ENCODE measurements at places on chromosomes 6 and 20. TPM values are rescaled to one million over a fixed set of nuclear protein-coding genes. Genes with fewer than 3 reads are reported as not detected.
A peak's percentile ranks its signal among the peaks of the same experiment; 100 is the strongest.

DNA sequence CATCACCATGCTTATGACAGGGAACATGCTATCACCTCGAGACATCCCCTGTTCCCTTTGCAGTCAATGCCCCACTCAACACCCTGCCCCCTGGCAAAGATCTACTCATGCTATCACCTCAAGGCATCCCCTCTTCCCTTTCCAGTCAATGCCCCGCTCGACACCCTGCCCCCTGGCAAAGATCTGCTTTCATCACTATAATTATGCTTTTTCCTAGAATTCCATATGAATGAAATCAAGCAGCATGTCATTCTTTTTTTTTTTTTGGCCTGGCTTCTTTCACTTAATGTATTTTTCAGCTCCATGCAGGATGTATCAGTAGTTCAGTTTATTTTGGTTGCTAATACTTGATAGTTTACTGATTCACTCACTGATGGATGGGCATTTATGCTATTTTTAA is 554.9 kb downstream of the CDH26 start:
- no peak for DNase-seq
- no peak overlapping the region for H3K27ac ChIP-seq
- no peaks in the 10 kb centered on the region for H3K27me3 ChIP-seq
- no peaks in the 10 kb centered on the region for H3K4me1 ChIP-seq
- H3K4me3 ChIP-seq = no peak overlapping the region

DNA sequence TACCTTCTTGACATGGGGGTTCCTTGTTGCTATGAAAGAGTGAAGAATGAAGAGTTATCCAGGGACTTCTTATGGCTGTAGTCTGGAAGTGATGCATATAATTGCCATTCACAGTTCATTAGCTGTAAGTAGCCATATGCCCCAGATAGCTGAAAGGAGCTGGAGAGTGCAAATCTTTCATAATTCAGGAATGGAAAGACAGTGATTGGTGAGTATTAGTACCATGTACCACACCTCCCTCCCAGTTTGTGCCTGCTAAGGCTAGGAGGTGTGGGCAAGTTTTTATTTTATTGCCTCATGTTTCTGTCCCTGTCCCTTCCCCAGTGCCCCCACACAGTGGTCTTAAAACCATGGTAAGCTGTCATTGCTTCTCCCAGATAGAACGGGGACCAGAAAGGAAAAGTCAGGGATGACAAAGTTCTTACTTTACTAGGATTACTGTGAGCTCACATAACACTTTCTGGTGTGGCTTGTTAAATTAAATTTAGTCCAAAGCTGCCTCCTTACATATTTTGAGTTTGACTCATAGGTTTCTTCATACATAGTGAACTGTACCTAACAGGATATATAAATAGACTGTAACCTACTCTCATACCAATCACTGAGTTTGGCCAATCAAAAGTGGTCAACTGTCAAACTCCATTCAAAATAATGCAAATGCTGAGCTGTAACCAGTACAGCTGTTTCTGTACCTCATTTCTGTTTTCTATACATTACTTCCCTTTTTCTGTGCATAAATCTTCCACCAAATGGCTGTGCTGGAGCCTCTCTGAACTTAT is 119.4 kb downstream of the RFPL4B start:
- no peak overlapping the region for H3K4me3 ChIP-seq
- no peaks in the 10 kb centered on the region for H3K36me3 ChIP-seq
- peak; percentile 81 for DNase-seq
- H3K4me1 ChIP-seq = peaks cover 8% of the 10 kb centered on the region
- no peaks in the 10 kb centered on the region for H3K27me3 ChIP-seq

Gene RSPO3
- 4.5 TPM for total RNA-seq

GRCh38 chr6:36777801-36778200 is 61.4 kb downstream of the CPNE5 start:
- no peaks in the 10 kb centered on the region for H3K36me3 ChIP-seq
- DNase-seq = no peak
- no peak overlapping the region for H3K4me3 ChIP-seq
- no peaks in the 10 kb centered on the region for H3K4me1 ChIP-seq
- H3K27ac ChIP-seq = no peak overlapping the region

Gene LRRC73
- 0.31 TPM for total RNA-seq

DNA sequence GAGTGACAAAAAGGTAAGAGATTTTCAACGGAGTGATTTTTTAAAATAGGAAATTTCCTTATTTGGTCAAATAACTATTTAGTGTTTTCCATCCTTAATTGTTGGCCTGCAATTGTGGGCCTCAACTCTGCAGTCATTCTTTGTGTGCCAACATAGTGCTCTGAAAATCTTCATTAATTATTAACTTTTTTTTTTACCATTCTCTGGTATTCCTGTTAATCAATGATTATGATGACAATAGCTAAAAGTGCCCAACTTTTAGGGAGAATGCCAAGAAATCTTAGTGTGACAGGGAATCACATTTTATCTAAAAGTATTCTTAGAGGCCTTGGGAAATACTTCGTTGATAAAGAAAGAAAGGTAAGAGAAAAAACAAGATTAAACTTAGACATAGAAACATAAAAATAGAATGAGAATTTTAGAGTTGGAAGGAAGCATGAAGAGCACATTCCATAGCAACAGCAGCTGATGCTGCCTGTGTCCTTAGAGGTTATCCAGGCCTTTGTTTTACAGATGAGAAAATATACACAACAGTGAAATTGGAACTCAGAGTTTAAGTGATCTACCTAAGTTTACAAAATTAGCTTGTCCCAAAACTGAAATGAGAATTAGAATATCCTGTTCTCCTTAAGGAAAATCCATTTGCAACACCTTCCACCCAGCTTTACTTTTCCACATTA is 1.2 kb downstream of the GPRC6A start:
- H3K4me3 ChIP-seq = no peak overlapping the region
- H3K4me1 ChIP-seq = no peaks in the 10 kb centered on the region
- H3K27me3 ChIP-seq = no peaks in the 10 kb centered on the region
- H3K36me3 ChIP-seq = no peaks in the 10 kb centered on the region
- no peak overlapping the region for H3K27ac ChIP-seq

DNA sequence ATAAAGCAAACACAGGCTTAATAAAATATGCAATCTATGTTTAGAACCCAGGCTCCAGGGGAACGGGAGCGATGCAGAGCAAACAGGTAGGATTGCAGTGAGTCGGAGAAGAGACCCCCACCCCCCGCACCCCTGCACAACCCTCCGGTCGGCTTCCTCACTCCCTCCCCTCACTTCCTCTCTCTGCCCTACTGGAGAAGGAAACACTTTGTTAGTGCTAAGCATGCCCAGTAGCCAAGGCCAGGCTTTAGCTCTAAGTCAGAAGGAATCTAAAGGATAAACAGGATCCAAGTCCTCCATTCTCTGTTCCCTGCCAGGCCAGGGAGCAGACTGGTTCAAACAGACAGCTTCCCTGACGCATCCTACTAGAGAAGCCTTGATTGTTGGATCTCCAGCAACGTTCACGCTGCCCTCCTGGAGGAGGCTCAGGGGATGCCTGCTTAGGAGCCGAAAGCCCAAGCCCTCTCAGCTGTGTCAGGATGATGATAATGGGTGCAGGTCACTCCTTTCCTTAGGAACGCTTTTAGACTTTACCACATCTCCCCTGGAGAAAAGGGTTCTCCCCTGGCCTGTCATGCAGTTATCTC is 14.7 kb downstream of the FOXQ1 start:
- H3K27ac ChIP-seq = no peak overlapping the region
- no peak for DNase-seq
- H3K4me1 ChIP-seq = peaks cover 13% of the 10 kb centered on the region
- H3K36me3 ChIP-seq = no peaks in the 10 kb centered on the region
- no peak overlapping the region for H3K4me3 ChIP-seq

Gene GPX5
- total RNA-seq = 4.3 TPM

- no peak overlapping the region for H3K27ac ChIP-seq
- no peaks in the 10 kb centered on the region for H3K36me3 ChIP-seq
- H3K27me3 ChIP-seq = no peaks in the 10 kb centered on the region
- H3K4me3 ChIP-seq = no peak overlapping the region
These were observed 69.9 kb downstream of the TTLL2 start for GRCh38 chr6:167394820-167395219.

GRCh38 chr6:63573076-63573898 is 1.0 kb downstream of the LOC128125822 start:
- H3K27me3 ChIP-seq = no peaks in the 10 kb centered on the region
- peaks cover 17% of the 10 kb centered on the region for H3K36me3 ChIP-seq
- peak overlapping the region; percentile 80 for H3K4me3 ChIP-seq
- peaks cover 14% of the 10 kb centered on the region for H3K4me1 ChIP-seq

GRCh38 chr20:3190681-3191111 is 13.8 kb downstream of the DDRGK1 start:
- no peak overlapping the region for H3K27ac ChIP-seq
- H3K36me3 ChIP-seq = peaks cover 23% of the 10 kb centered on the region
- no peaks in the 10 kb centered on the region for H3K27me3 ChIP-seq
- H3K4me1 ChIP-seq = no peaks in the 10 kb centered on the region
- no peak for DNase-seq

- H3K36me3 ChIP-seq = no peaks in the 10 kb centered on the region
- H3K4me3 ChIP-seq = peak overlapping the region; percentile 67
- H3K4me1 ChIP-seq = peaks cover 7% of the 10 kb centered on the region
- peak; percentile 18 for DNase-seq
- H3K27ac ChIP-seq = no peak overlapping the region
These were observed 11.3 kb upstream of the TFAP2A start for GRCh38 chr6:10425975-10426780.

GRCh38 chr6:92688342-92688741 is 731.0 kb downstream of the EPHA7 start:
- no peak for DNase-seq
- H3K27ac ChIP-seq = no peak overlapping the region
- H3K4me1 ChIP-seq = no peaks in the 10 kb centered on the region
- H3K36me3 ChIP-seq = no peaks in the 10 kb centered on the region
- H3K27me3 ChIP-seq = no peaks in the 10 kb centered on the region

Gene SLC25A27
- 4.3 TPM for total RNA-seq

- no peaks in the 10 kb centered on the region for H3K36me3 ChIP-seq
- H3K4me3 ChIP-seq = no peak overlapping the region
- peak; percentile 44 for DNase-seq
- H3K4me1 ChIP-seq = no peaks in the 10 kb centered on the region
- no peaks in the 10 kb centered on the region for H3K27me3 ChIP-seq
These were observed 253.0 kb downstream of the QKI start for GRCh38 chr6:163667372-163668060.

Gene BMP7
- total RNA-seq = 15.3 TPM

DNA sequence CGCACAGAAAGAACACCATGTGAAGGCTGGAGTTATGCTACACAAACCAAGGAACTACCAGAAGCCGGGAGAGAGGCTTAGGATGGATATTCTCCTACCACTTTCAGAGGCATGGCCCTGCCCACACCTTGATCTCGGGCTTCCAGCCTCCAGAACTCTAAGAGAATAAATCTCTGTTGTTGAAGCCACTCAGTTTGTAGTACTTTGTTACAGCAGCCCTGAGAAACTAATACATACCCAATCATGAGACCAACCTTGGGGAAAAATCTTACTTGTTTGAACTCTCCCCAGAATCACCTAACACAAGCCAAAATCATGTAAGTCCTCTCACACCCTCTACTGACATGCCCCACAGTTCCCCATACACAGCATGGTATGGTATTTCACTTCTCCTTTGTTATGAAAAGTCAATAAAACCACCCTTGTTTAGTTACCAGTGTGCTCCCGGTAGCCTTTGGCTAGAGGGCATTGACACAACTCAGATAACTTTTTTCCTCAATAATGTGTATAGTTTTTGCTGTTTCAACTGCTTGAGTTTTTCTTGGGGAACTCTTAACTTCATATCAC is 40.7 kb upstream of the SLC2A12 start:
- no peak overlapping the region for H3K27ac ChIP-seq
- no peak overlapping the region for H3K4me3 ChIP-seq
- H3K36me3 ChIP-seq = no peaks in the 10 kb centered on the region
- no peaks in the 10 kb centered on the region for H3K27me3 ChIP-seq
- no peak for DNase-seq
- H3K4me1 ChIP-seq = no peaks in the 10 kb centered on the region

GRCh38 chr6:138654715-138655634 is 118.6 kb upstream of the CCDC28A start:
- H3K4me3 ChIP-seq = peak overlapping the region; percentile 35
- no peaks in the 10 kb centered on the region for H3K27me3 ChIP-seq
- H3K27ac ChIP-seq = peak overlapping the region; percentile 37
- DNase-seq = peak; percentile 57

DNA sequence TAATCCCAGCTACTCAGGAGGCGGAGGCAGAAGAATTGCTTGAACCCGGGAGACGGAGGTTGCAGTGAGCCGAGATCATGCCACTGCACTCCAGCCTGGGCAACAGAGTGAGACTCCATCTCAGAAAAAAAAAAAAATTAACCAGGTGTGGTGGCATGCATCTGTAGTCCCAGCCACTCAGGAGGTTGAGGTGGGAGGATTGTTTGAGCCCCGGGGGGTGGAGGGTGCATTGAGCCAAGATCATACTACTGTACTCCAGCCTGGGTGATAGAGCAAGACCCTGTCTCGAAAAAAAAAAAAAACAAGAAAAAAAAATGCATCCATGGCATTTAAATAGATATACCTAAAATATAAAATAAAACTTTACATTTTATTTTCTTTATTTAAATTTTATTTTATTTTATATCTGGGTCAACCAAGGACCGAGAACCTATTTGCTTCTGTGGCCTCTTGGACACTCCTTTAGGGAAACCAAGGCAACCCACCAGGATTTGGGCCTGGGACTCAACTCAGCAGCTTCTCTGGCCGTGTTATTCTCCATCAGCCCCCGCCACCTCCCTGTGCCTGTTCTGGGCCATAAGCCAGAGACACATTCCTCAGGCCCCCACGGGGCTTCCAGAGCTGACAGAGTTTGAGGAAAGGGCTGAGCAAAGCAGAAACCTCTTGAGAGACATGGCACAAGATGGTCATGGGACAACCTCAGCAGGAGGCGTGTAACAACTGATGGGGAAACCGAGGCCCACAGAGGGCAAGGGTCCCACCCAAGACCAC is 6.2 kb downstream of the SNTA1 start:
- H3K27ac ChIP-seq = no peak overlapping the region
- no peaks in the 10 kb centered on the region for H3K27me3 ChIP-seq
- H3K4me3 ChIP-seq = no peak overlapping the region
- no peak for DNase-seq
- peaks cover 5% of the 10 kb centered on the region for H3K4me1 ChIP-seq

GRCh38 chr6:2517855-2518473 is 232.8 kb downstream of the MYLK4 start:
- DNase-seq = no peak
- H3K27ac ChIP-seq = no peak overlapping the region
- no peaks in the 10 kb centered on the region for H3K36me3 ChIP-seq
- peaks cover 5% of the 10 kb centered on the region for H3K4me1 ChIP-seq
- no peak overlapping the region for H3K4me3 ChIP-seq

DNA sequence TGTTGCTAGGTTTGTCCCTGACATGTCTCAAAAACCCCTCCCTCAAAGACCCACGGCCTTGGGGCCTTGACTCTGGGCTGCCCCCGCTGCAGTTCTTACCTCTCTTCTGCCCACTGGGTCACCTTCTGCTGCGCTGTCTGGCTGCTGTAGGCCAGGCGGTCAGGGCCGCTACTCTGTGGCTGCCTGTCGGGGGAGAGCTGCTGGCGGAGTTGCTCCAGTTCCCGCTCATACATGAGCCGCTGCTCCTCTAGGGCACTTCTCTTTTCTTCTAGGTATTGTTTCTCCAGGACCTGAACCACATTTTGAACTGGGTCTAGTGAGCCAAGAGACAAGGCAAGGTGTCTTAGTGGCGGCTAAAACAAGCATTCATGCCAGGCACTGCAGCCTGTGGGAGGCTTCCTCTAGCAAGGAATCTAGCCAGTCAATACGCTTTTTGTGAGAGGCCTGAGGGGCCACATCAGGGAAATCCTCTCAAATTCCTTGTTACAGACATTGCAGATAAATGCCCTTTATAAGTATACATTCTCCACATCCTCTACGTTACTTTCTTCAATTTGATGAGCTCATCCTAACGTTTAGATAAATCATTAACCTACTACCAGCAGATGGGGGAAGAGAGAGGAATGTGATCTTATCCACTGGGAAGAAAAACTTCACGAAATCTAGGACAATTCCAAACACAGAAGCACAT is 110.3 kb upstream of the NUP153 start:
- no peaks in the 10 kb centered on the region for H3K27me3 ChIP-seq
- no peak overlapping the region for H3K27ac ChIP-seq
- no peak for DNase-seq
